Chondrocyte (in vitro differentiated cells): ENCODE measurements at places on chromosomes 6 and 20.

DNA sequence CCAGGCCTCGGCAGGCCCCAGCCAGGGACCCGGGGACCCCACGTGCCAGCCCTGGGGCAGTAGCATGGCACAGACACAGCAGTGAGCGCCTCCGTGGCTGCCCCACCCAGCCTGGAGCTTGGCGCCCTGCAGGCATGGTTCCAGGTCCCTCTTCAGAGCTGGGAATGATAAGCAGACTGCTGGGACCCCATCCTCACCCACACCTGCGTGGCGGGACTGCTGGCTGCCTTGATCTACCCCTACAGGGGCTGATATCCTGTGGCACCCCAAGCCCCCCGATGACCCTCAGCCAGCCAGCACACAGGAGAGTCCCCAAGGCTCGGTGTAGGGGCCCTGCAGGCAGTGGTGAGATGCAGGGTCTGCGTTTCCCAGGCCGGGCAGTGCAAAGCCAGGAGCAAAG lies 47.1 kb downstream of the YTHDF1 start:
- peak; percentile 87 for DNase-seq

DNA sequence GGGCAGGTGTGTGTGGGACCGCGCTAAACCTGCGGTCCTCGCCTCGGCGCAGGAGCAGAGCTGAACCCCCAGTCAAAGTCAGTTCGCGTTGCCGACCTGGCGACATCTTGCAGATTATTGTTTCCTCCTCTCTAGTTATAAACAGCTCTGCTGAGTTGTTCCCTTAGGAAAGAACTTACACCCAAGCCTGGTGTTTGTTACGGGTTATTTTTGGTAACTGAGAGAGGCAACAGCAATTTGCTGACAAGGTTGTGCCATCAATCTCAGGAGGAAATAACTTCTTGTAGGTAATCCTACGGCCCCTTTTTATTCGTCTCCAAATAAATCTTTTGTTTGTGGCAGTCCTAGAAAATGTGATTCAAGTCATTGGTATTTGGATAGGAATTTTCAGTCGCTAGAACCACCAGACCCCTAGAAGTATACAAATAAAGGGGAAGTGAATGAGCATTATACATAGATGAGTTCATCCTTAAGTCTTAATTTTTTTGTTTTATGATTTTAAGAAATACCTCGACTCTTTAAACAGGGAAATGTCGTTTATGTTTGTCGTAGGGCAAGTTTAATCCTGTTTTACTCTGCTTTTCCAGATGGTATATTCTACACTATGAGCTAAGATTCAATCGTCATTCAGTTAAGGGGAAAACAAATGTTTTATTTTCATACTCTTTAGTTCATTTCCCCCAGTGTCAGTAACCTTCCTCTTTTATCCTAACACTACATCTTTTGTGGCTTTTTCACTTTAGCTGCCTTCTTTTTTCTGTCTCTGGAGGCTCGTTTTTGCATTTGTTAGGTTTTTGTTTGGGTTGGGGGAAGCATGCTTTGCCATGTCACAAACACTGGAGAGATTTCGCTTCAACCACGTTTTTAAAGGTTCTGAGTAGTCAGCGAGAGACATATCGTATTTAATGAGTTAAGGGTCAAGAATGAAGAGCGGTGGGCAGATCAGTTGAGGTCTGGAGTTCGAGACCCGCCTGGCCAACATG lies 1.2 kb downstream of the PM20D2 start:
- no peak for DNase-seq

GRCh38 chr6:107423474-107423990 lies 35.8 kb downstream of the PDSS2 start:
- no peak for DNase-seq

DNA sequence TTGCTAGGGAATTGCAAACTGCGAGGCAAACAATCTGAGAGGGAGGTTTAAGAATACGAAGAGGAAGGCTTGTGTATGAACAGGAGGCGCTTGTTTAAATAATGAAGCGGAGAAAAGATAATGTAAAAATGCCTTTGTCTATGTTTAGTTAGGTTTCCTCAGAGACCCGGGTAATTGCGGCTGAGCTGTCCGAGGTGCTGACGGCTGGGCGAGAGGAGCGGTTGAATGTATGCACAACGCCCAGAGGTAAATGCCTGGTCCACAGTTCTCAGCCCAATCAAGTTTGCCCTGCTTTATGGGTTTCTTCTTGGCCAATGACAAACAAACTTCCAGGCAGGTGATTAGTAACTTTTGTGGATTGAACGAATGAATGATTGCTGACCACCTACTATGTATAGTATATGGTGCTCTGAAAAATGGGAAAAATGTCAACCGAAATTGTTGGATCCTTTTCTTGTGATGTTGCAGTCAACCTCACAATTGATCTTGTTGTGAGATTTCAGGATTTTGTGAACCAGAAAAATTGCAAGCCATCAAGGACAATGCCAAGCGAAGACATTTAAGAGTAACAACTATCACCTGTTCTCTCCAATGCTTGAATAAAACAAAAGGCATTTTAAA lies 38.3 kb upstream of the SLC32A1 start:
- DNase-seq, result no peak

- no peak for DNase-seq
Measured at GRCh38 chr6:94462231-94462630, 1042.9 kb upstream of the EPHA7 start.

DNA sequence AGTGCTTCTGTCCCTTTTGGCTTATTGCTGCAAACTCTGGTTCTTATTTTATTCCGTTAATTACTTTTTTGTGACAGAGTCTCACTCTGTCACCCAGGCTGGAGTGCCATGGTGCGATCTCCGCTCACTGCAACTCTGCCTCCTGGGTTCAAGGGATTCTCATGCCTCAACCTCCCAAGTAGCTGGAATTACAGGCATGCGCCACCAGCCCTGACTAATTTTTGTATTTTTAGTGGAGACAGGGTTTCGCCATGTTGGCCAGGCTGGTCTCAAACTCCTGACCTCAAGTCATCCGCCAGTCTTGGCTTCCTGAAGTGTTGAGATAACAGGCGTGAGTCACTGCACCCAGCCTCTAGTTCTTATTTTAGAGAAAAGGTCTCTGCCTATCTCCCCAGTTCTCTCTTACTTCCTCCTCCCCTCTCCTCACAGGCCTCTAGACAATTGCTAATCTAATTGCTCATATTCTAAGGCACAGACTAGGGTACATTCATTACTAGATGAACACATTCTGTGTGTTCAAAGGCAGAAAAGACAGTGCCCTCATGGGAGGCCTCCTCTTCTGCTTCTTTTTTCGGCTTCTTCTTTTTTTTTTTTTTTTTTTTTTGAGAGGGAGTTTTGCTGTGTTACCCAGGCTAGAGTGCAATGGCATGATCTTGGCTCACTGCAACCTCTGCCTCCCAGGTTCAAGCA lies 27.0 kb downstream of the EDEM2 start:
- DNase-seq, result no peak

DNA sequence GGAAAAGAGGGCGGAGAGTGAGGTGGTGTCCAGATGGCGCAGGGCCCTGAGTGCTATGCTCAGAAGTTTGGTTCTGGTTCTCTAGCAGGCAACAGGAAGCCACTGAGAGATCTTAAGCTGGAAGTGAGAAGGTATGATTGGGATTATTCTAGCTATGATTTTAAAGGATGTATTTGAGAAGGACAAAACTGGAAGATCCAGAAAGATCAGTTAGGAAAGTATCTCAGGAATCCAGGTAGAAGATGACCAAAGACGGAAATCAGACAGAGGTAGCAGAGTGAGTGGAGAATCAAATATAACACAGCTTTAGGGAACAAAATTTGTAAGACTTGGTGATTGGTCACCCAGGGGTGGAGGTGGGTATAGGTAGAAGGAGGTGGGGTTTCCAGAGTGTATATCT lies 5.8 kb downstream of the SYNE1 start:
- no peak for DNase-seq

- no peak for DNase-seq
Measured at GRCh38 chr6:54059683-54060082, 51.6 kb upstream of the MLIP start.

DNA sequence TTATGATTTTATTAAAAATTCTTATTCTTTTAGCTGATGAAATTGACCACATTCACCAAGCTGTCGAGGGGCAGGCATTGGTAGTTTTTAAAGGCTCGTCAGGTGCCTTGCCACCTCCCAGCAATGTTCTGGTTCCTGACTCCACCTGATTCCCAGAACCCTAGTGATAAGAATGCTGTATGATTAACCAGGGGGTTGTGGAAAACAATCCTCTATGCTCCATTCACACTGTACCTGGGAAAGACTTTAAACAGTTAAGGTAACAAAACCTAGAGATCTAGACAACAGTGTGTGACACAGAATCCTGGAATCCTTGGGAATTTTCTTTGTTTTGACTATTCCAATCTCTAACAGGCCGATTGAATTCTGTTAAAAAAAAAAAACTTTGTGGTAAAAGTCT lies 165.7 kb upstream of the OLIG3 start:
- DNase-seq, result no peak

GRCh38 chr20:62019144-62019805 lies 46.4 kb downstream of the TAF4 start:
- no peak for DNase-seq

DNA sequence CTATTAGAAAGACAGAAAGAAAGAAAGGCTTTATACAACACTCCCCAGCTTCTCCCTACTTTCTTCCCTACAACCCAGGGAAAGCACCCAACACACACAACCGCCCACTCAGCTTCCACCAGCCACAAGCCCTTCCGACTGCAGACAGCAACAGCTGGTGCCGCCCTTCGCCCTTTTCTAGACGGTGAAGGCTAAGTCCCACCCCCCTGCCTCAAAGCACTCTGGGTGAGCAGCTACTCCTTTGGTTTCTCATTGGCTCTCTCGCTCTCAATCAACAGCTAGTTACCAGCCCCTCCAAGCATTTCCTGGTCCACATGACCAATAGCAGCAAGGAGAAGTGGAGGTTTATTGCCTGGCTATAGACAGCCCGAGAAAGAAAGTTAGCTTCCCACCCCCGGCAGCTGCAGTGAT lies 230.1 kb upstream of the MOCS1 start:
- peak; percentile 72 for DNase-seq
